Fibroblast of the aortic adventitia (primary cell): ENCODE measurements at places on chromosomes 1 and 21. TPM values are rescaled to one million over a fixed set of nuclear protein-coding genes. Genes with fewer than 3 reads are reported as not detected.
A peak's percentile ranks its signal among the peaks of the same experiment; 100 is the strongest.

LRRIQ3 gene
- total RNA-seq = 1.3 and 1.4 TPM in 2 replicates

DNA sequence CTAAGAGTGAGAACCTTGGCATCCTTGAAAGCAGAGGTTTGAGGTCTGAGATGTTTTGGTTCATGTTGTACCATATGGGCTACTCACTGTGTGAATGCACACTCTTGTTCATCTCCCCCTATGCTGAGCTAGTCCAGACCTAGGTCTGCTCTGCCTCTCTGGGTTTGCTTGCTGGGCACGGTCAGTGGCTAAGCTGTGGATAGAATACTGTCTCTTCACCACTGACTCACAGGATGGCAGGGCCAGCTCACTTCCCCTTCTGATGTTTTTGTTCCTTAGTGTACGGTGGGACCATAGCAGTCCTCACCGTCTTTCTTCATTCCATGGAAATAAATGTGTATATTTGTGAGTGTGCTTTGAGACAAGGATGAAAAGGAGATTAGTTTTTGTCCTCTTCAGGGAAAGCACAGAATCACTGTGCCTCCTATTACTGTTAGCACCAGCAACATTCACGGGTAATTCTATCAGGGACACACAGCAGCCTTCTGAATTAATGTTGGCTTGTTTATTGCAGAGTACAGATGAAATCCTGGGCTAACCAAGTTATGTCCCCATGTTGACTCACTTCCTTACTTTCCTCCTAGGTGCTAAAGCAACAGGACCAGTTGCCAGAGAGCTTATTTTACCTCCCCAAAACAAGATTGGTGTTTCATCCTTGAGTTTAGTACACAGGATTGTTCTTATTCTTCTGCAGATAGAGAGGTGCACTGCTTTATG, 56.9 kb upstream of the IVNS1ABP start:
- peak; percentile 25 for DNase-seq

DNA sequence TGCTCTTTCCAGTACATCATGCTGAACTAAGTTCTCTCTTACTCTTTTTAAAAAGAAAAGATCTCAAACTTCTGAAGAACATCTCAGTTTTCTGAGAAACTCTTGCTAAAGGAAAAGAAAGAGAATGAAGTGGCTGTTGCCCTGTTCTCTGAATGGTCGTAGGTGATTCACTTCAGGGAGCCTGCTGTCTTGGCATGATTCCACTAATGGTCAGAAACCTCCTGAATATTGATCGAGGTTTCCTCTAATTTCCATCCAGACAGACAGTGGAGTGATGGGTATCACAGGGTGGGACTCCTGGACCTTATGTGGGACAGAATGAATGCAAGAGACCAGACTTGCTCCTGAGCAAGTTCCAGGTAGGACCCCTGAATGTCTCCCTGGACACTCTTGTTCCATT, 2.5 kb downstream of the FCRL2 start:
- DNase-seq = no peak

DNA sequence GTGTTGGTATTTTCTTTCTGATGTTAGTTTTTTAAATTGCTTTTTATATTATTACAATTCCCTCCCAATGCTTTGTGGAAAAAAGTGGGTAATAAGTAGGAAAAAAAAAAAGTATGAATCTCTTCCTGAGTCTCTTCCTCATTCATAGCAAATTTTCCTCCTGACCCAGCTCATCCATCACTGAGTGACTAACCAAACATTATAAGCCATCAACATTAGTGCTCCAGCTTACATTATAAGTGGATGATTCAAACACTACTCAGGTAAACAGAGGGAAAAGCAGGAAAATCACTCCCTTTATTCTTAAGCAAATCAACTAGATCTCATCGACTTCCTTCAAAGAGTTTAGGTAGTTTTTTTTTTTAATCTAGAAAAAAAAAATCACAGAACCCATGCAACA, 15.4 kb upstream of the SAMD13 start:
- DNase-seq = peak; percentile 10

S100A4 gene
- total RNA-seq = 203 and 585 TPM in 2 replicates

DNA sequence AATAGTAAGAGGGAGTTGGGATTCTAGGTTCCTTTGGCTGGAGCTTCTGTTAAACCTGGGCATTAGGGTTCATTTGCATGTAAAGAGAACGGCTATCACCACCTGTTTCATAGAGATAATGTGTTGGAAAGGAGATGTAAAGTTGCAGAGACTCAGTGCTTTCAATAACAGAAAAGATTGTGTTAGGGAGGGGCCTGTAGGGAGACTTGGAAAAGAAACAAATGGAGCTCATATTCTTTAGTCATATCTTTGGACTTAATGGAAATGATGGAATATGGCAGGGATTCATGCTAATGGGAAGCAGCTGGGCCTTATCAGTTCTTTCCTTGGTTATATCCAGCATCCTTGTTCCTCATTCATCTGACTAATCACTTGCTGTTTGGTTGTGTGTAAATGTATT, 144.9 kb downstream of the CD247 start:
- peak; percentile 89 for DNase-seq

GRCh38 chr1:214248311-214249085, 32.5 kb upstream of the SMYD2 start:
- no peak for DNase-seq

DNA sequence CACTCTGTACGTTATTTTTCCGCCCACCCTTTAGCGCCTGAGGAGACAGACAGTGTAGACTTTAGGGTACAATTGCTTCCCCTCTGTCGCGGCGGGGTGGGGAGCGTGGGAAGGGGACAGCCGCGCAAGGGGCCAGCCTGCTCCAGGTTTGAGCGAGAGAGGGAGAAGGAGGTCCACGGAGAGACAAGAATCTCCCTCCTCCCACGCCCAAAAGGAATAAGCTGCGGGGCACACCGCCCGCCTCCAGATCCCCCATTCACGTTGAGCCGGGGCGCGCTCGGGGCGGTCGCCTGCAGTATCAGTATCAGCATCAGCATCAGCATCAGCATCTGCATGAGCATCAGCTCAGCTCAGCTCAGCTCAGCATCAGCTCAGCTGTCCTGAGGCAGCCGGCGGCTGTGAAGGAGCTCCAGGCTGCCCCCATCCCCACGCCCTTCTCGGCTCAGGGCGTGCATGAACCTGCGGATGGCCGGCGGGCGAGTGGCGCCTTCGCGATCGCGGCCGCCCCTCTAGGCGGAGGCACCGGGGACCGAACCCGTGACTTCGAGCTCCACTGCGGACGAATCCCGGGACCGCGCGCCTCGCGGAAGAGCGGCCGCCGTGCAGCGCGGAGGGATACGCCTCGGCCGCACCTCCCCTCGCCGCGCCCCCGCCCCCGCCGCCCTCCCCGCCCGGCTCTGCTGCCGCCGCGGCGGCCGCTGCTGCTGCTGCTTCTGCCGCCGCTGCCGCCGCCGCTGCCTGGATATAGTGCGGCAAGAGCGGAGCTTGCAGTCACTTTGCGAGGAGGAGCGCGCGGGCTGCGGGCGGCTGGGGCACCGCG, at the start of gene NCAM2:
Gene NCAM2, plus strand, starts transcription at position 774 of the 820 bp plus-strand sequence.
- DNase-seq = peak; percentile 76

- no peak for DNase-seq
Observed at GRCh38 chr1:208117409-208117808, 126.8 kb downstream of the PLXNA2 start.

MACO1 gene
- total RNA-seq = 17.3 and 23.4 TPM in 2 replicates

DNA sequence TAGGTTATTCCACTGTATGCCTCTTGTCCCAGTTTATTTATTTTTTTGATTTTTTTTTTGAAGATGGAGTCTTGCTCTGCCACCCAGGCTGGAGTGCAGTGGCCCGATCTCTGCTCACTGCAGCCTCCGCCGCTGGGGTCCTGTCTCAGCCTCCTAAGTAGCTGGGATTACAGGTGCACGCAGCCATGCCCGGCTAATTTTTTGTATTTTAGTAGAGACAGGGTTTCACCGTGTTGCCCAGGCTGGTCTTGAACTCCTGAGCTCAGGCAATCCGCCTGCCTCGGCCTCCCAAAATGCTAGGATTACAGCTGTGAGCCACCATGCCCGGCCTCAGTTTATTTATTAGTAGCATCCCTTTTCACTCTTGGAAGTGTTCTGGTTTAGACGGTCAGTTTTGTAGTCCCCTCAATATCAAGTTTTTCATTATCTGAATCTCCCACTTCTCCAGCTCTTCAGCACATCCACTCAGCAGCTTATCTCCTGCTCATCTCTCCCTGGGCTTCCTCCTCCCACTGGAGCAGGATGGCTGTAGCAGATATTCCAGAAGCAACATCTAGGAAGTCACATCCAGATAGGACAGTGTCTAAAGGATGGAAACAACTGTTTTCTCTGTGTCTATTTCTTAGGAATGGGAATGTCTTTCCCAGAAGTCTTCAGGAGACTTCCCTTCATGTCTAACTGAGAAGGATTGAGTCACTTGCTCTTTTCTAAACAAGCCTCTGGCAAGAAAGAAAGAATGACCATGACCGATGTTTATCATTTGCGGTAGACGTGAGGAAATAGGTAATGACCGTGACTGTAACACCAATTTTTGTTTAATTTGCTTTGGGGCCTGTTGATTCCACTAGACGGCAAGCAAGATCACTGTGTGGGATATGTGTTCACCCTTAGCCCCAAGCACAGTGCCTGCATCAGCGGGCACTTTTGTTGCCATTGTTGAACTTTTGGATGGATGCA, 14.4 kb downstream of the CCDC190 start:
- no peak for DNase-seq

DNA sequence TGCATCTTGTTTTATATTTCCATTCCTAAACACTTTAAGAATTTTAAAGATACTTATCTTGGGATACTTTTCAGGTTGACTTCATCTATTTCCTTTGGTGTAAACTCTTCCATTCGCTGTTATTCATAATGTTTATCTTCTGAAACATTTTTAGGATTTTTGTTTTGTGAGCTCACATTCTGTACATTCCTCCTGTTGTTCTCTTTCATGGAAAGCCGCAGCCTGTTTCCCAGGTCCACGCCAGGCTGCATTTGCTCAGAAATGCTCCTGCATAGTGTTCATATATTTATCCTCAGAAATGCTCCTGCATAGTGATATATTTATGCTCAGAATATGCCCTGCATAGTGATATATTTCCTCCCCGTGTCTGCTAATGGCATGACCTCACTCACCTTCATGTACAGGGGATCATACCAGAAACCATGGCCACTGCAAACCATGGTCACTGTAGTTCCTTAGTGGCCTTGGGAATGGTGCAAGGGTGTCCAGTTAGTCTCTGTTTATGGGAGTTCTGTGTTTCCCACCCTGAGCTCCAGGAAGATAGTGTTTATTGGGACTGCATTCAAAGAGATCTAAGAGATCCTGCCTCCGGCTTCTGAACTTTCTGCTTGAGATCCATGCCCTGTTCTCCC, 153.9 kb upstream of the GREM2 start:
- peak; percentile 65 for DNase-seq

DNA sequence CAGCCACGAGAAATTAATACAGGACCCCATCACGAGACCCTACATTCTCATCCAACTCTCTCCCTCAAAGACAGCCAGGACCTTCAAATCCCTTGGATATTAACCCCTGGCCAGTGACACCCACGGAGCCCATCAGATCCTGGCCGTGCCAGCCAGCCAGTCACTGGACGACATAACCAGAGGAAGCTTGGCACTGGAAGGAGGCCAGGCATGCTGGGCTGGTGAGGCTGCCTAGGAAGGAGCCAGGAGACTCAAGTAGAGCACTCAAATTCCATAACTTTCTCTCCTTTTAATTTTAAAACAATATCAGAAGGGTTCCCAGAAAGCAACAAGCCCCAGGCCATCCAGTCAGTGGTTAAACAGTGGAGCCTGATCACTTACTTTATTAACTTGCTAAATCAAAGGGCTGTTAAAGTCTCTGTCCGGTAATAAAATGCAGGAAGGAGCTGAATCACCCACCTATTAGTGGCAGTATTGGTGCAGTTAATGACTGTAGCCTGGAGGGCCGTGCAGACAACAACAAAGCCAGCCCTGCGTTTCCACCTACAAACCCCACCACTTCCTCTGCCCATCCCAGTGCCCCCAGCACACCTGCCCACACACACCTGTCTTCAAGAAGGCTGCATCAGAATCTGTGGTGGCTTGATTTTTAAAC, 78.0 kb downstream of the HIVEP3 start:
- DNase-seq = no peak

GRCh38 chr1:46689356-46689755, 17.7 kb downstream of the TEX38 start:
- DNase-seq = no peak

- DNase-seq = peak; percentile 70
Observed at GRCh38 chr1:9143250-9143649, 14.3 kb upstream of the GPR157 start.

ADARB1 gene
- total RNA-seq = 2.1 and 7.0 TPM in 2 replicates

VHLL gene
- total RNA-seq = not detected in 2 replicates

RHBDL2 gene
- 0.81 TPM in 1 of 2 replicates, not detected in the other for total RNA-seq

- peak; percentile 17 for DNase-seq
Observed at GRCh38 chr1:168621356-168621755, 45.0 kb downstream of the XCL1 start.

GRCh38 chr1:52166996-52167753, 25.3 kb downstream of the ZFYVE9 start:
- no peak for DNase-seq

DNA sequence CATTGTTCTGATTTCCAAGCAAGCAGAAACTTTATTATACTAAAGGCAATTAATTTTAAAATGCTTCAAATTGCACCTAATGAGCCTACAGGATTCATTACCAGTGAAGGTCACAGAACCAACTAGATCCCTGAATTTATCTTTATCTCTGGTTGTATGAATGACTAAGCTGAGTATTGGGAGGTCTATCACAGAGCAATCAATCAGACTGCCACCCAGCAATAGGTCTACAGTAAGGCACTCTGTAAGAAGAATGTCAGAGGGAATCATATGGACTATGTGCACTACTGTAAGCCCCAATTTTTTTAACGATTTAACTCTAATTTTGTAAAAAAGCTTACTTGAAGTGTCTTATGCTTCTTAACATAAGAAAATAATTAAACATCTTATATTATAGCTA, 707.0 kb downstream of the AMY1C start:
- DNase-seq = no peak

GRCh38 chr1:237638555-237638954, 252.2 kb downstream of the ZP4 start:
- no peak for DNase-seq

MNDA gene
- not detected in 2 replicates for total RNA-seq

PGLYRP4 gene
- not detected in 2 replicates for total RNA-seq

LCE1F gene
- not detected in 2 replicates for total RNA-seq

DNA sequence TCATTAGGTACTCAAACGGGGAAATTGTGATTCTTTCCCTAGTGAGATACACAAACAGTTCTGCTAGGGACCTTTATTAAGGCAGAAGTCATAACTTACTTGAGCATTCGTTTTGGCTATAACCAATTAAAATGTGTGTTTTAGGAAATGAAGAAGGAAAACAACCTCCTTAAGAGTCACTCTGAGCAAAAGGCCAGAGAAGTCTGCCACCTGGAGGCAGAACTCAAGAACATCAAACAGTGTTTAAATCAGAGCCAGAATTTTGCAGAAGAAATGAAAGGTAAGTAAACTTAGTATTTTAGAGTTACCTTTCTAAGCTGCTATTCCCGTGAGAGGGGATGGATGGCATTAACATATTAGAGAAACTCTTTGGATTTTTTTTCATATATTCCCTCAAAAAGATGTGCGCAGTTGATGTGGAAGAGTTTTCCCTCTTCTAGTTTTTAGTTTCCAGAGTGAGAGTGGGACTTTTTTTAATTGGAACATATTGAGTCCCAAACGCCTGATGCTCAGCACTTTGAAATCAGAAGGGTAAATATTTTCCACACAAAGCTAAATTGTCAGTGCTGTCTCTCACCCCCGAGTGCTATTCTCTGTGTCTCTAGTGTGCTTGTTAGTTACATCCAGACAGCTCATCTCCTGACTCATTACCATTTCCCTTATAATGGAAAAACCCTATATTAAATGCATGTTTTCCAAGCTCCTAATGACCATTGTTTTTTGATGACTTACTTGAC, 34.9 kb downstream of the CENPF start:
- DNase-seq = peak; percentile 77

WNT3A gene
- total RNA-seq = not detected in 2 replicates

TRNP1 gene
- 11.6 and 19.1 TPM in 2 replicates for total RNA-seq

PGLYRP3 gene
- total RNA-seq = not detected in 2 replicates

- DNase-seq = no peak
Observed at GRCh38 chr1:53137729-53138128, 4.7 kb downstream of the SLC1A7 start.

LRRC71 gene
- 0.09 TPM in 1 of 2 replicates, not detected in the other for total RNA-seq
